ENCODE measurements at places on chromosomes 3 and 15. TPM values are rescaled to one million over a fixed set of nuclear protein-coding genes. Genes with fewer than 3 reads are reported as not detected.

Gene VIPR1
- 7.5 TPM for total RNA-seq

Gene KLHDC8B
- 1.2 TPM for total RNA-seq

Gene SAMMSON
- not detected for total RNA-seq

Gene KNG1
- not detected for total RNA-seq
